ENCODE measurements at places on chromosomes 6 and 20.

GRCh38 chr20:8421981-8422380 is 289.9 kb downstream of the PLCB1 start:
- no peak for DNase-seq

DNA sequence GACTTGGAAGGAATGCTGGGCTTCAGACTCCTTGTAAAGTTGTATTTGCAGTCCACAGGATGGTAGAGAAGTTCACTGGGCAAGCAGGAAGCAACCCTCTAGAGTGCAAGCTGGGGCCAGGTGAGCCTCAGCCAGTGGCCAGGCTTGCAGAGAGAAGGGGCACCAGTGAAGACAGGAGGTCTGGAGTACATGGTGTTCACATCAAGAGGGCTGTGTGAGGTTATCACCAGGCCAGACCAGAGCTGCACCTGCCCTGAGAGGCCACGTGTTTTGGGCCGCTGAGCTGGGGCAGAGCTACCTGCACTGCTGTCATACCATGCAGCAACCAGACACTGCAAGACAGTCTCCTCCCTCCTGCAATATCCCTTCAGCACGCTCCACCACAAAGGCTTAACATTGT is 79.0 kb downstream of the SH3BGRL2 start:
- DNase-seq: no peak

DNA sequence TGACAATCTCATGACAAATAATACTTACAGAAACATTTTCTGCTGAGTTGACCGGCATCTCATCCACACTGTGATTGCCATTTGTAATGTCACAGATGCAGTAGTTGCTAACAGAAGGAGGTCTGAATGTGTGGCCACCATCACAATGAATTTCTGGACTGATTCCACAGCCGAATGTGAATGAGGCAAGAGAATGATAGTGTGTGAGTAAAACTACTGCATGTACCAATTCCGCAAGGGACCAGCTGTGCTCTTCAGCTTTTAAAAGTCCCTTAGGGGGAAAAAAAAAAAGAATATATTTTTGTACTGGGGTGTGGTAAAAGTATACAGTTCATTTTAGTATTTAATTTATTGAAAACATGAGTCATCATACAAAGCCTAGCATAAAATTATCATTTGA is 96.2 kb downstream of the SESN1 start:
- DNase-seq: no peak

DNA sequence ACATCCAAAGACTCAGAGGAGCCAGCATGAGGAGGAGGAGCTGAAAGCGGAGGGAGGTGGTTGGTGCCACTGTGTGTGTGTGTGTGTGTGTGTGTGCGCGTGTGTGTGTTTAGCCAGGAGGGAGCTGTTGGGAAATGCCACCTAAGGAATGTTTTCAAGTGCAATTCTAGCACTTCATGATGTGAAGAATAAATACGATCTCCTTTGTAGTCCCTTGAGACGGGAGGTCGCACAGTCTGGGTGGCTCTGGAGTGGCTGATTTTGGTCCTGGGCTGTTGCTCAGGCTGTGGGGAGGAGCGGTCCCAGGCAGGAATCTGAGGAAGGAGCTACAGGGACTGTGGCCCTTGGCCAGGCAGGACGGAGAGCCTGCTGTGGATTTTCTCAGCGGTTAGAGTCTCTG is 93.7 kb downstream of the PPP1R14C start:
- no peak for DNase-seq

- DNase-seq: no peak
Measured at GRCh38 chr6:164034602-164035140, 620.2 kb downstream of the QKI start.

- DNase-seq: no peak
Measured at GRCh38 chr6:120938164-120938875, 396.0 kb downstream of the TBC1D32 start.

DNA sequence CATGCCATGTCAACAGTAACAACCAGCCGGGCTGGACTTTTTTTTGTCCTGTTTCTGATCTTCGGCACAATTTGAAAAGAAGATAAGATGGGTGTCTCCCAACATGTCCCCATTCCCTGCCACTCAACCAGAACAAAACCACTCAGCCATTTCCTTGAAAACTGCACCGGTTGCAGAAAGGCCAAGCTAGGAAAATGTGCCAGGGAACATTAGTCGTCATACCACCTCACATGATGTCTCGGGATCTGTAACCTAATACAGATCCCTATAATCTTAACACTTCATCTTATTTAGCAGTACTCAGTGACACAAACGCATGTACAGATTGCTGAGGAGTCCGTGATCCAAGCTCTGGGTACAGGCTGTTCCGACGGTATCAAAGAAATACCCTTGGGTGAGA is 46.5 kb downstream of the ALDH8A1 start:
- peak; percentile 57 for DNase-seq

- DNase-seq: no peak
Measured at GRCh38 chr6:44007818-44008621, 119.2 kb downstream of the MRPL14 start.

DNA sequence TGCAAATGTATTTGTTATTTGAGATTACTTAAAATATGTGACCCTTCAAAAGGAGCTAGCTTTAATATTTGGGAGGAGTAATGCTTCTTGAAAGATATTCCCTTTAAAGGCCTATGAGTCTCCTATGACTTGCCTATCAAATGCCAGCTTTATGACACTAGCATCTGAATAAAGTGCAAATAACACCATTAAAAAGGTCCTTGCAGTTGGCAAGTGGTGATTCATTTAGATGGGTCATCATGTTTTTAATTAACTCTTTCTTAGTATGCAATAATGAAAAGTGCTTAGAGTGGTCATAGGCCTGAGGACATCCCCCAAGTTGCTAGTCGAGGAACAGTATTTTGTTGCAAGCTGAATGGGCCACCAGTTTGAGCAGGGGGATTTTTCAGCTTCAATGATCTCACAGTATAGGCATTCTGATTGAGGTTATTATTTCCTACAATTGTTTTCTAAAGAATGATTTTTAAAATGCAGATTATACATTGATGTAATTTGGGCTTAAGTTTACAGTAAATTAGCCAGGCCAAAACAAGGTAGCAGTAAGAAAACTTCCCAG is 3.7 kb upstream of the CD2AP start:
- DNase-seq: no peak

- DNase-seq: no peak
Measured at GRCh38 chr6:37344308-37344707, 9.5 kb upstream of the RNF8 start.

DNA sequence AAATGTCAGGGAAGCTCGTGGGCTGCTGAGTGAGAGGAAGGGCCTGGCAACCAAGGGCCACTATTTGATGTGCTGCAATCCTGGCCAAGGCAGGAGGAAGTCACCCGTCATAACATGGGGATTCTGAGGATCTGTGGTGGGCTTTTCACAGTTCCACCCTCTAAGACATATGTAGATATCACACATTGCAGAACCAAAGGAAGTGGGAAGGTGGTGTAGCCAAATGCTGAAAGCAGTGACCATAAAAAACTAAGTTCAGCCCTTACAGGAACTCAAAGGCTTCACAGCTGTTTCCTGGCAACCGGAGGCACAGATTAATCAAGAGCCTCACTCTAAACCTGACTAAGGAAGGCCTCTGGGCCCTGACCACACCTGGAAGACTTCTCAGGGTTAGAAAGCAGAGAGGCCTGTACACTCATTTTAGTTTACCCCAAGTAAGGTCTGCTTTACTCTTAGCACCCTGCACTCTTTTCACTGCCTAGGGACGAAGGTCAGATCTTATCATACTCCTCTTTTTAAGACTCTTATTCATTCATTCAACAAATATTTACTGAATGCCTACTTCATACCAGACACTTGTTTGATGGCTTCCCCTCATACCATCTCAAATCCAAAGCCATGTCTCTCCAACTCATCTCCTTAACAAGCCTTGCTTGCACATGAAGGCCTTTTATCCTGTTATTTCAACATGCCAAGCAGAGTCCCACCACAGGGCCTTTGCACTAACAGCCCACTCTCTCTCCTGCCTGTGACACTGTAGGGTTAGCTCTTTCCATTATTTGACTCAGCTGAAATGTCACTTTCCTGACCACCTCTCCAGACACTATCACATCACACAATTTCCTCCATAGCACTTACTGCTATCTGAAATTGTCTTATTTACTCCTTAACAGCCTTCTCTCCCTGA is 2.6 kb downstream of the UBE2V1 start:
- DNase-seq: peak; percentile 27

DNA sequence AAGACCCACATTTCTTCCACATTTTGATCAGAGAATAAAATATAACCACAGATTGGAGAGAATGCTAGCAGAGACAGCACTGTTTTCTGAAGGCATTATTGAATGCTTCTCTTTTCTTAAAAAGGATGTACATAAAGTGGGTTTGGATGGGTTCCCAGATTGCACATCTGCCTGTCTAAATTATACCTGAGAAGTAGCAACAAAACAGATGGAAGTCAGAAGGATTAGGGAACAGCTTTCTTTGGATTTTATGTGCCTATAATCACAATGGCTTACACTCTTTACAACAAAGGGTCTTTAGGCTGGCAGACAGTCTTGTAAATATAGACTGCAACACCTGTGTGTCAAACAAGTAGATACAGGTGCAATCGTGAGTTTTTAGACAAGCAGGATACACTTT is 622.2 kb upstream of the MANEA start:
- DNase-seq: no peak

- DNase-seq: peak; percentile 64
Measured at GRCh38 chr6:160979061-160979708, 12.4 kb upstream of the MAP3K4 start.

GRCh38 chr6:135703621-135704020 is 147.9 kb upstream of the PDE7B start:
- DNase-seq: peak; percentile 51

GRCh38 chr20:58660855-58661597 is 9.9 kb downstream of the STX16 start:
- no peak for DNase-seq

- DNase-seq: no peak
Measured at GRCh38 chr20:1431158-1431557, 35.5 kb downstream of the NSFL1C start.

DNA sequence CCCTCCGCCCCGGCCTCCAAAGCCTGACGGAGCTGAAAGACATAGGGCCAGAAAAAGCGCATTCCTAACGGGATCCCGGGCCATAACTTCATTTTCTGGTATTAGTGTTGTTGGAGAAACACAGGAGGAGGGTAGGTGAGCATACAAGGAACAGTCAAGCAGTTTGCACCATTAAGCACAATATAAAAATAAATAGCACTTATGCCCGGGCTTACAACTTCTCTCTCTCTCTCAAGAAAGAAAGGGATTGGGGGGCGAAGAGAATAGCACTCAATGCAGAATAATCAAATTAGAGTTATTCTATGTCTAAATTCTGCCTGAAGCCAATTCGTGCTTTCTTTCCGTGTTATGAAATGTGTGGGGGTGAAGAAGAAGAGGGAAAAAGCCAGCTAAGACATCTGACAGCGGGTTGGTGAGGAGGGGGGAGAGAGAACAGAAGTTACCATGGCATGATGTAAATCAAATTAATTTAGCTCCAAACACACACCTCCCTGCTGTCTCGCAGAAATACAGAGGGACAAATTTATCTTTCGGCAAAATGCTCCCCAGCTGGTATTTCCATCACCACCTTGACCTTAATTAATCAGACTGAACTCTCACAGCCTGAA is 508 bp upstream of the METTL24 start:
- DNase-seq: no peak

- DNase-seq: peak; percentile 69
Measured at GRCh38 chr6:137878029-137878428, 11.0 kb downstream of the TNFAIP3 start.

DNA sequence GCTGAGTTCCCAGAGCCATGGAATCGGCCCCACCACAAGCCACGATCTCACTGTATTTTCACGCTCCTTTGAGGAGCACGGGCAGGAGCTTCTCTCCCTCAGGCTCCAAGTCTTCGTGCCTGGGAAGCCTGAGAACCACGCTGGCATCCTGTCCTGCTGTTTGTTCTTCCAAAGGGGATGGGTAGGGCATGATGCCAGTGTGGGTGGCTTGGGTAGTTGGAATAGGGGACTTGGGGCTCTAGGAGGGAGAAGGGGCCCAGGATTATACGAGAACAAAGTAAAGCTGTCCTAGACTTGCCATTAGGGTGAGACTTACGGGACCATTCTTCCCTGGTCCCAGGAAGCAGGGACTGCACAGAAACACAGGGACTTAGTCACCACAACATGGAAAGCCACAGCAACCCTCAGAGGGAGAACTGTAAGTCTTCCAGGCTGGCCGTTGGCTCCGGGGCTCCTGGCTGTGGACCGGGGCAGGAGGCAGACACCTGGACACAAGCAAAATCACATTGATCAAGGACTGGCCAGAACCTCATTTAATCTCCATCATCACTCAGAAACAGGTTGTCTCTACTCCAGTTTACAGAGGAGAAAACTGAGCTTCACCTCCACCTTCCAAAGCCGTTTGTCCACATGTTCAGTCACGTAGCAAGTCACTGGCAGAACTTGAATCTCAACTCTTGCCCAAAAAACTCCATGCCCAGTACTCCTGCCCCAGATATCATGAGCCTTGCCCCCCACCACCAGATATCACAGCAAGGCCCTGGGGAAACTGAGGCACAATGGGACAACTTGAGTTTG is 1.3 kb downstream of the CCN5 start:
- DNase-seq: no peak

DNA sequence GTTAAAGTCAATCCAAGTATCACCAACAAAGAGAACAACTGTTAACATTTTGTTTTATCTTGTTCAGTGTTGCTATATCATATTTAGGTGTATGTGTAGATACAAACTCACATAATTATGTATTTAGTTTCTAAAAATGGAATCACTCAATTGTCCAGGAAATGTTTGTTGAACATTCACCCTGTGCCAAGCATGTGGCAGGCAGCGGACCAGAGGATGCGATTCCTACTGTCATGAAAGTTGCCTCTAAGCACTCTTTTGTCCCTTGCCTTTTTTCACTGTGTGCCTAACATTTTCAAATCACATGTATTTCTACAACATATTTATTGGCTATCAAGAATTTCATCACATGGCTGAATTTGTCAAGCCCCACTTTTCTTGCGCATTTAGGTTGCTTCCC is 16.9 kb upstream of the TGM2 start:
- DNase-seq: no peak

- no peak for DNase-seq
Measured at GRCh38 chr6:114862819-114863218, 520.0 kb upstream of the HS3ST5 start.

GRCh38 chr6:54086439-54086838 is 24.8 kb upstream of the MLIP start:
- DNase-seq: no peak

GRCh38 chr6:154156135-154156896 is 117.3 kb downstream of the OPRM1 start:
- DNase-seq: peak; percentile 10

GRCh38 chr20:63415647-63416391 is 54.7 kb upstream of the CHRNA4 start:
- no peak for DNase-seq

GRCh38 chr20:49285233-49285668 is 7.4 kb upstream of the ZNFX1 start:
- no peak for DNase-seq

DNA sequence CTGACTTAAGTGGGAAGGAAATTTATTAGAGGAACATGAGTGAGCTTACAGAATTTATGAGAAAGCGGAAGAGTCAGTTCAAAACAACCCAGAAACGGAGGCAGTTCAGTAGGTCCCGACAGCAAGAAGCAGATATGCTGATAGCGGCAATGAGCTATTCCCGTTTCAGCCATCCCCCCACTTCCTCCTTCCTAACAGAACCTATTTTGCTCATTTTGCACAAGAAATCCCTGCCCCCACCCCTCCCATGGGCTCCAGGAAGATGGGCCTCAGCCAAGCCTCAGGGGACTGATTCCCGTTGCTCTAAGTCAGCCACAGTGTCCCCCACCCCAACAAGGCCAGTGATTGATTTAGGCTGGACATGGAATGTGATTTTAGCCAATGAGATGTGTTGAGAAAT is 157.5 kb downstream of the CEBPB start:
- no peak for DNase-seq

- no peak for DNase-seq
Measured at GRCh38 chr20:52105442-52106422, 85.8 kb downstream of the ZFP64 start.
